ENCODE measurements at places on chromosomes 5 and 9.

DNA sequence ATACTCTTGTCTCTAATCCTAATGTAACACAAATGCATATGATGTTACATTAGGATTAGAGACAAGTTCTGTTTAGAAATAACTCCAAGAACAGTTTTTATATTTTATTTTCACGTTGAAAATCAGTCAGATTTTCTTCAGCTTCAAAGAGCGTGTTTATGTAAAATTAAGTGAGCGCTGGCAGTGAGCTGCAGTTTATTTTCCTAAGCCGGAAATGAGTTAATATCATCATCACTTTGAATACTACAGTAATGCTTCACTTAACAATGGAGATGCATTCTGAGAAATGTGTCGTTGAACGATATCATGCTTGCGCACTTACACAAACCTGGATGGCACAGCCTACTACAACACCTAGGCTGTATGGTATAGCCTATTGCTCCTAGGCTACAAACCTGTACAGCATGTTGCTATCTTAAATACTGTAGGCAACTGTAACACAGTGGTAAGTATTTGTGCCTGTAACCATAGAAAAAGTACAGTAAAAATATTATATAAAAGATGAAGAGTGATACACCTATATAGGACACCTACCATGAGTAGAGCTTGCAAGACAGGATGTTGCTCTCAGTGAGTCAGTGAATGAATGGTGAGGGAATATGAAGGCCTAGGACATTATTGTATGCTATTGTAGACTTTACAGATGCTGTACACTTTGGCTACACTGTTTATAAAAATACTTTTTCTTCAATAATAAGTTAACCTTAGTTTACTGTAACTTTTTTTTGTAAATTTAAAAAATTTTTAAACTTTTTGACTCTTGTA lies 65.9 kb upstream of the C5orf46 start:
- ATAC-seq, result no peak

GRCh38 chr5:50401336-50401735 lies 39.8 kb downstream of the EMB start:
- no peak for ATAC-seq

DNA sequence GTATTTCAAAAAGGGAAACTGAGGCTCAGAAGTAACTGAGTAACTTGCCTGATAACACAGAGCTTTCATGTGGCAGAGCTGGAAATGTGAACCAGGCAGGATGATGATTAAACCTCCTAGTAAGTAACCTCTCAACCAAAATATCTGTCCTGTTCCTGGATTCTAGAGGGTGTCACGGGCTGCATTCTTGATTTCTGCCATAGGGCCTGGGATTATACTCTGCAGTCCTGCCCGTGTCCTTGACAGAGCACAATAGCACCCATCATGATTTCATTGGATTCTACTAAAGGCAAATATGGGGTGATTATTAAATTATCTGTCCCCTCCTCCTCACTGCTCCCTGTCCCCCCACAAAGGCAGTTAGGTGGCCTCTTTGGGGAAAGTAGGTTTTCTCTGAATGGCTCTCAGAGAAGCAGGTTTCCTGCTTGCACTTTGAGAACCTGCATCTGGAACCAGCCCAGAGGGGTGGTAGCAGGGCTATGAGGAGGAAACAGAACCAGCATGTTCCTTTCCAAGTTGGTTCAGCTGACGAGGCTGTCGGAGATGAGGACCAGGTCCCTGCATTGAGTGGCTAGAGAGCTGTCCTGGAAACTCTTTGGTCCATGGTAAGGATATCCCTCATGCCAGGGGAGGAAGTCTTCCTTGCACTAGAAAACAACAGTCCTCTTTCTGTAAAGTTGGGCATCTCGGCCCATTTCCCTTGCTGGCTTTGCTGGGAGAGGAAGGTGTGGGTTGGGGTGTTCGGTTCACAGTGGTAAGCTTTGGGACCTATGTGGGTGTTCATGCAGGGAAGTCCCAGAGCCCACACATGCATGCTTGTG lies 36.6 kb downstream of the PPARGC1B start:
- ATAC-seq, result no peak

- no peak for ATAC-seq
Observed at GRCh38 chr5:58261605-58262004, 198.3 kb downstream of the PLK2 start.

DNA sequence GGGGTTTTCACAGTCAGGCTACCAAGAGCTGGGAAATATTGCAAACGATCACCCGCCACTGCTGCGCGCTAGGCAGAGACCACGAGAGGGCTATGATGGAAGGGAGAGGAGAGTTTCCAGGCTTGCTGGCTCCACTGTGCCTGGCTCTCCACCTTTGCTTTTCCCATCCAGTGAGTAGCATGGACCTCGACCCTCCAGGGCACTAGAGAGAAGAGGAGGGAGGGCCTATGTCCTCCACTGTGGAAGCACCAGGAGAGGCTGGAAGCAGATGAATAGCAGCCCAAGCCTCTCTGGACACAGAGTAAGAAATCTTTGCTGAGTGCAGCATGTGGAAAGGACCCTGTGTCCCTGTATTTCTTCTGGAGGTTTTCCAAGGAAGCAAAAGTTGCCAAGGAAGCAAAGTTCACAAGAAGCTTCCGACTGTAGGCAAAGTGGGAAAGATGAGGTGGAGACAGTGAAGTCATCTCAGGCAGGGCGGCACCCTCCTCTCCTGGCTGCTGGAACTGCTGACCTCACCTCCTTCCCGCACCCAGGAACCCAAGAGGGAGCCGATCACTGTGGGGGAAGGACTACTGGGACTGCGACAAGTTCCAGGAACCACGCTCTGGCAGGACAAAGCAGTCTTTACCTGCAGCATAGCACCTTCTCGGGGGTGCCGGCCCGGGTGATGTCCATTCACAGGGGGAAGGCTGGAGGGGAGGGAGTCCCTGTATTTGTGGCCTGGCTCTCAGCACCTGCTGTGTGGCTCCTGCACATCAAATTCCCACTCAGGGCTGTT lies 79.6 kb downstream of the CSNK1A1 start:
- ATAC-seq, result no peak

- no peak for ATAC-seq
Observed at GRCh38 chr9:106620866-106621265, 242.1 kb upstream of the ZNF462 start.

DNA sequence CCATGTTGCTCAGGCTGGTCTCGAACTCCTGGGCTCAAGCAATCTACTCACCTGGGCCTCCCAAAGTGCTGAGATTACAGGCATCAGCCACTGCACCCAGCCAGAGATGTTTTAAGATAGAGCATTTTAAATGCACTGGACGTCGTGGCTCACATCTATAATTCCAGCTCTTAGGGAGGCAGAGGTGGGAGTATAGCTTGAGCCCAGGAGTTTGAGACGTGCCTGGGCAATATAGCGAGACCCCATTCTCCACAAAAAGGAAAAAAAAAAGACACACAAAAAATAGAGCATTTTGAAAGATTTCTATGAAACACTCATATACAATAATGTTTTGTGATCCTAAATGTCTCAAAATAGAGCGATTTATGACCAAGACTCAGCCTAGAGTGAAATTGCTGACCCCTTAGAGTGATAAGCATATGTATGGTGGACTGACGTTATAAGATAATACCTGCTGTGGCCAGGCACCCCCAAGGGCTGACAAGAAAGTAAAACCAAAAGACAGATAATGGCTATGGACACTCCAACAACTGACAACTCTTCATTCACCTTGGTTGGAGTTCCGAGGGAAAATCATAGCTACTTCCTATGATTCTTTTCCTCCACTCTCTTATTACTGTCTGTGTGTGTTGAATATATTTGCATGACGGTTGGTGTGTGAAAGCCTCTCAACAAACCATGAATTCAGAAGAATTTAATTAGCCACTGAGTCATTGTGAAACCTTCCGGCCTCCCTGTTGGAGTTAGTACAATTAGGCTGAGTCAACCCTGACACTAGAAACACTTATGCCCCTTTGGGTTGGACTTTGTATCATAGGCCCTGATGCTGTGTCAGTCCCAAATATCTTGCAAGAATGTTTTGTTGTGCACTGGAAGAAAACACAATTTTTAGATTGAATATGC lies 526.5 kb upstream of the NUDT12 start:
- ATAC-seq, result no peak

DNA sequence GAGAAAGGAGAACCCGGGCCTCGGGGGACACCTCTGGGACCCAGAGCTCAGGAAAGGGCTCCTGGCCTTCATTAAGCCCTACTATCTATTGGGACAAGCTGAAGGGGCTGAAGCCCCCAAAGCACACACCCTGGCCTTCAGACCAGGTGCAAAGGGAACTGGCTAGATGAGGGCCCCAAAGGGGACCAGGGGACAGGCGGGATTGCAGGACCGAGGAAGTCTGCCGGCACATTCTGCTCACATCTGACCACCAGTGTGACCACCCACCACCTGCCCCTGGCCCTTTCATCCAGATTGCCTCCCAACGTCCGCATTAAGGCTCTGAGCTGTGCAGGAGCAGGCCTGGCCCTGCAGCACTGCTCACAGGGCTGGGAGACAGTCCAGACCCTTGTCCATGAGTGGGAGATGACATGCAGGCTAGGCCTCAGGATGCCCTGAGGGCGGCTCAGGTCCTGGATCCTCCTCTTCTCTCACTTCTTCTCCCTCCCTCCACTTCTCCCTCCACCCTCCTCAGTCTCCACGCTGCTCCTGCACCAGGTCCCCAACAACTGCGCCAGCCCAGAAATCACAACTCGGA lies 19.2 kb downstream of the PSD2 start:
- no peak for ATAC-seq

GRCh38 chr5:132433141-132433540 lies 57.4 kb downstream of the IRF1 start:
- ATAC-seq, result no peak

DNA sequence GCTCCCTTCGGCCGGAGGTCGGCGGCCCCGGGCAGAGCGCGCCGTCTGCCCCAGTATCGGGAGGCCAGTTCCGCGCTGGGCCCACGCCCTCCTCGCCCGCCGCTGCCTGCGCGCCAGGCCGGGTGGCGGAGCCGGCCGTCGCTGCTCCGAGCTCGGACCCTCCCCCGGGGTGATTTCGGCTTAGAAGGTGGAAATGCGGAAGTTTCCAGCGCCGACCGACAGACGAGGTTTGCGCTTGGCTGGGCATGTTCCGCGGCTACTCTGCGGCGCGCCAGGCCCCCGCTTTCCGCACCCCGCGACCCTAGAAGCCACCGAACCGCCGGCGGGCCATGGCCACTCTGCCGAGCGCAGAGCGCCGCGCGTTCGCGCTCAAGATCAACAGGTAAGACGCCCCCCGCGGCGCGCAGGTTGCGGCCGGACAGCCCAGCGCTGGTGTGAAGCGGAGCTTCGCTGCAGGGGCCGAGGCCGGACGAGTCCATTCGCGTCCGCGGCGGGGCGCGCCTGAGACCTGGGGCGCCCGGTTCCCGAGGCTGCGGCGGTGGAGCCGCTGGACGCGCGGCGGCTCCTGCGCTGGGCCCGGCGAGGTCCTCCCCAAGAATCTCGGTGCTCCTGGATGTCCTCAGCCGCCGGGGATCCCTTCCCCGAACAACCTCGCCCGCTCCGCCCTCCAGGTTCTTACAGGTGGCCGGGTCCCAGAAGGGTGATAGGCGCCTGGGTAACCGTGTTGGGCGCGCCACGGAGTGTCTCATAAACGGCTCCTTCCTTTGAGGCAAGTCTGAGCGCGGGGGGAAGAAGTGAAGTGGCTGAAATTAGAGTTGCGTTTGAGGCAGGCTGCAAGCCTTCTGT lies at the start of gene DOCK8:
TSS of gene DOCK8 (plus strand) at position 218 of the 846 bp plus-strand sequence. CDS start at position 330, 112 bp downstream.
- ATAC-seq, result peak; percentile 91

DNA sequence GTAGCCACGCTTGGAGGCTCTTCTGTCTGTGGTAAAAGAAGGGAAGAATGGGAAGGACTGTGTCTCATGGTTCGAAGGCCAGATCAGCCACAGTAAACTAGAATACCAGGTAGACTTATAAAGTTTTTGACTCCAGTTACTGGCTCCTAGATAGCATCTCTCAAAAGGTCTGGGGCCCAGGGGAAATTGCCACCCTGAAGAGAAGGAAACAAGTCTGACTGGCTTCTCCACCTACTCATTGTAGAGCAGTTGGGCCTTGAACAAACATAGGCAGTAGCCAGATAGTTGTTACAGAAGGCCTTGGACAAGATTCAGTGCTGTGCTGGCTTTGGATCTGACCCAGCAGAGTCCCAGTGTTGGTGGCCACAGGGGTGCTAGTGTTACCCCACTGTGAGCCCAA lies 890.4 kb downstream of the EFNA5 start:
- no peak for ATAC-seq

DNA sequence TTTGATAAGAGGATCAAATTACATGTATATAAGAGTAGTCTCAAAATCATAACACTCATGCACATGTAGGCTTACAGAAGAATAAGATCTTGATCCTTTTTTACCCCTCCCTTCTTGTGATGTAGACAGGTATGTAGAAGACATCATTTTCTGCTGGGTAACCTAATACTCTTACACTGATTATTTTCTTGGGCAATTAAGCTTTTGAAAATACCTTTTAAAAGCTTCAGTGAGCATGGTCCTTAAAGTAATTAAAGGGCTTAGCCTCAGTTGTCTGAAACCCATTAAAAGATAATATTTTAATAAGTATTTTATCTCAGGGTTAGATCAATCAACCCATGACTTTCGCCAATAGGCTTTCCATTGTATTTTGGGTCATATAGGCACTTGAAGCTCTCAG lies 50.6 kb downstream of the ALDH1A1 start:
- no peak for ATAC-seq

DNA sequence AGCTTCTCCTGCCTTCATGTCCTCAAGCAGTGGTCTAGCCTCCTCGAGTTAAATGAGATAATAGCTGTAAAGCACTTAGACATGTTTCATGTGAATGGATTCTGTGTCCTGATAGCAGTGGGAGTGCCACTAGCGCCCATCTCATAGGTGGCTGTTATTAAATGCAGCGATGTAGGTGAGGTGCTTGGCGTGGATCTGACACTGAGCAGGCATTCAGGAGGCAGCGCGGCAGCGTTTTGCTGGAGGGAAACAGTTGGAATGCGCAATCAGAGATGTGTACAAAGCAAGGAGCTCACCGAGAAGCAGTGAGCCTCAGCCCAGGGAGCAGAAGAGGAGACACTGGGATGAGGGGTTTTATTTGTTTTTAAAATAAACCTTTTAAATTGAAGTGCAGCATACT lies 106.6 kb downstream of the RGS3 start:
- no peak for ATAC-seq

- ATAC-seq, result no peak
Observed at GRCh38 chr5:168408561-168409305, 77.5 kb upstream of the RARS1 start.

DNA sequence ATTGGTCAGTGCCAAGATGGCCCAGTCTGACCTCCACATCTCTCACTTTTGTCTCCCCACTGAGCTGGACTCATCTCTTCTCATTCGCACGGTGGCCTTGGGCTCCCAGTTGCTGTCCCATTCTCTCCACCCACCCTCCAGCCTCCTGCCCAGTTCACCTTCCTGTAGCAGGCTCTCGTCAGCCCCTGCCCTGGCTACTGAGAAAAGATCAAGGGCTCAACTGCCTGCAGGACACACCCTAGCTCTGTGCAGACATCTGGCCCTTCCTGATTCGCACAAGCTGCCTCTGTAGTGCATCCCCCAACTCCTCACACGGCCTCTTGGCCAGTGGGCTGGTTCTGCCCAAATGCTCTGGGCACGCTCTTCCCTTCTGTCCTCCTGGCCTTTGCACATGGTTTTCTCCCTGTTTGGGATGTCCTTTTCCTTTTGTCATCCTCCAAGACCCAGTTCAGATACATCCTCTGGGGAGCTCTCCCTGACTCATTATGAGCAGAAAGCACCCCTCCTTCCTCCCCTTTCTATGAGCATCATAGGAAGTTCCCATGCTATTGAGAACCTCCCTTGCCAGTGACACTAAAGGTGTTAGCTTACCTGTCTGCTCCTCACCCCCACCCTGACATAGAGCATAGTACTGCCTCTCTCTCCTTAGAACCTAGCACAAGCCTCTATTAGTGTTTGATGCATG lies 78.5 kb upstream of the TGFBR1 start:
- no peak for ATAC-seq
